ENCODE measurements at places on chromosomes 5 and 9.

- DNase-seq, result peak; percentile 35
Measured at GRCh38 chr5:149345892-149346222, 558 bp downstream of the GRPEL2 start.

DNA sequence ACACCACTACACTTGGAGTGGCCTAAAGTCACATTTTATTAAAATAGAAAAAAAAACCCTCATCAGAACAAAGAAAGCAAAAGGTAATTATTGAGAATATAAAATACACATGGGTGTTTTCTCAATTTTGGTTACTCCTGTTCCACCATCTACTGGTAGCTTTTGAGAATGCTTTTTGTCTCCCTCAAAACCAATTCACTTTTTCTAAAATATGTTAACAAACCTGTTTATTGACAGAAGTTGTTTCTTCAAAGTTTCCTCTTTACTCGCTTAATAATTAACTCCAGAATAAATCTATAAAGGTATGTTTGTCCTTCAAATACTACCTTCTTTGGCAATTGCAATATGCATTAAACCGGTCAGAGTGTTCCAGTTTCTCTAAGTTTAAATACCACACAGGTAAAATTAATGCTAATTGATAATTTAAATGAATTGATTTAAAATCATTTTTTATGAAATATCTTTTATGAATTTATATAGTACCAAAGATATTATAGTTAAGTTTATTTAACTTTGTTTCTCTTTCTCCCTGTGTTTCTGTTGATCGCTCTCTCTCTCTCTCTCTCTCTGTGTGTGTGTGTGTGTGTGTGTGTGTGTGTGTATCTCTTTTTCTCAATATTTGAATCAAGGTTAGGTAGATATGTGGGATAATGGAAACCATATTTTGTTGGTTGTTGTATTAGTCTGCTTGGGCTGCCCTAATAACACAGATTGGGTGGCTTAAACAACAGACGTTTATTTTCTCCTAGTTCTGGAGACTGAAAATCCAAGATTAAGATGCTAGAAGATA, 487.4 kb downstream of the PRDM9 start:
- DNase-seq, result no peak

- DNase-seq, result no peak
Measured at GRCh38 chr5:158079097-158079496, 220.2 kb upstream of the CLINT1 start.

DNA sequence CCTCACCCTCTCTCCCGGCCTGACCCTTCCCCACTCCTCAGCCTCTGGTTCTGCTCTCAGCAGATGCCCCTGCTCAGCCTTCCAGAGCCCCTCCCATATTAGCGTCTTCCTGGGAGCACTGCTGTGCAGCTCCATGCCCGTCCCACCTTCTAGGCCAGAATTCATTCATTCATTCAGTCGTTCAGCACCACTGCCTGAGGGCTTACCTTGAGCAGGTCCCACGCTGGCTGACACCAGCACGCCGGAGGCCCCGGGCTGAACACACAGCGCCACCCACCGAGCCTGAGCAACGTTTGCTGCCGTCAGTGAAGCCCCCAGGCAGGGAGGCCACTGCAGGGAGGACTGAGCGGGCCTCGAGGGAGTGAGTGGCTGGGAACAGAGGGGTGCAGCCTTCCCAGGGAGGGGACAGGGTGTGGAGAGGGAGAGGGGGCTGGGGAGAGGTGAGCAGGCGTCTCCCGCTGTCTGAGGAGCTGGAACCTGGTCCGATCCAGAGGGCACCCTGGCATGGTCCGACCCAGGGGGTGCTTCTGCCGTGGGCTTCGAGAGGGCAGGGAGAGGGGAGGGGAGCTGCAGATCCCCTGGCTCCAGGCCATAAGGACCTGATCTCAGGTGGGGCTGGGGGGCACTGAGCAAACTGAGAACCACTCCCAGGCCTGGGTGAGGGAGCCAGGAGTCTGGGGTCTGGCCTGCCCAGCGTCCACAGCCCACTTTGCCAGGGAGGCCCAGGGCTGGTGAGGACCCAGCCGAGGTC, 98.8 kb upstream of the RAPGEF1 start:
- no peak for DNase-seq

- no peak for DNase-seq
Measured at GRCh38 chr5:180197016-180197702, 11.9 kb downstream of the RASGEF1C start.

DNA sequence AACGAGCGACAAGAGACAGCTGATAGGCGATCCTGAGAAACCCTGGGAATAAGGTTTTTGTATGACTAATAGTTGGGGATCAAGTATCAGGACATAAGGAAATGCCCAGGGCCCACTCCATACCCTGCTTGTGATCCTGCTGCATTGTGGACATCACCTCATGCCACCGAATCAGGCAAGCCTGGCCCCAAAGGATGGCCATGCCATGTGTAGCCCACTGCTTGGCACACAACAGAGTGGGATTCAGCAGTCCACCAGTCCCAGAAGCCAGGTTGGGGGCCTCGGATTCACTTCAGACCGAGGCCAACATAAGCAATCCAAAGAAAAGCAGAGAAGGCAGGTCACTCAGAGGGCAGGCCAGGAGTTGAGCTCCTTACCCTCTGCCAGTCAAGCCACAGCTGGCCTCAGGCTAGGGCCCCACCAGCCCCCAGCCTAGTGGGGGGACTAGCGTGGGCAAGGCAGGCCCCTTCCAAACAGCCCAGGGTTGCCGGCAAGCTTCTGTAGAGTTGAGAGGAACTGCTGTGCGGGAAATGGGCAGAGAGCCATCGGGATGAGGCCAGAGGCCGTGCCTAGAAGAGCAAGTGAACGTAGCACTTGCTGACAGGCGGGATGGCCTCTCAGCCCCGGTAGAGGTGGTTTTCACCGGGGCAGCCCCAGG, 5.0 kb downstream of the NOP16 start:
- no peak for DNase-seq

GRCh38 chr5:17001428-17001827, 65.3 kb upstream of the MYO10 start:
- DNase-seq, result peak; percentile 71

DNA sequence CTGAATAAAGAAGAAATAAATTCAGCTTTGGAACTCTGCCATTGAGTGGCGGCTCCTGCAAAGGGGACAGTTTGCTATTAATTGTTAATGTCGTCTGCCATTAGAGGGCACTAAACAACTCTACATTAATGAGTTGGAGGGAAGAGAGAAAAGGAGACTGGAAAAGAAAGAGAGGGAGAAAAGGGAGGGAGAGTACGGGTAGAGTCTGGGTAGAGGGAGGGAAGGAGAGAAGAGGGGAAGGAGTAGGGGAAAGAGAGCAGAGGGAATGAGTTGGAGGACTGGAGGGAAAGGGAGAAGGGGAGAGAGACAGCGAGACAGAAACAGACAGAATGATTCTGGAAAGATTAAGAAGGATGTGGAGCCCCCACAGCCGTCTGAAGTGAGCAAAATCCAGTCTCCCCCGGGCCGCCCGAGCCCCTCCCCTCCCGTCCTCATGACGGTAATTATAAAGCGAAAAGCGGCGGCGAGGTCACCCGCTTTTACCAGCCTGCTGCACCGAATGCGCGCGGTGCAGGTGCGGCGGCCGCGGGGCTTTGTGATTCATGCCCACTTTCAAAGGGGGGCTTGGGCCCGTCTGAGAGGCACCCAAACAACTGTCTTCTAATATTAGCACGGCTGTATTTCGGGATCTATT, 1.9 kb upstream of the FST start:
- DNase-seq, result peak; percentile 68

GRCh38 chr5:158917731-158918130, 182.0 kb downstream of the EBF1 start:
- no peak for DNase-seq

DNA sequence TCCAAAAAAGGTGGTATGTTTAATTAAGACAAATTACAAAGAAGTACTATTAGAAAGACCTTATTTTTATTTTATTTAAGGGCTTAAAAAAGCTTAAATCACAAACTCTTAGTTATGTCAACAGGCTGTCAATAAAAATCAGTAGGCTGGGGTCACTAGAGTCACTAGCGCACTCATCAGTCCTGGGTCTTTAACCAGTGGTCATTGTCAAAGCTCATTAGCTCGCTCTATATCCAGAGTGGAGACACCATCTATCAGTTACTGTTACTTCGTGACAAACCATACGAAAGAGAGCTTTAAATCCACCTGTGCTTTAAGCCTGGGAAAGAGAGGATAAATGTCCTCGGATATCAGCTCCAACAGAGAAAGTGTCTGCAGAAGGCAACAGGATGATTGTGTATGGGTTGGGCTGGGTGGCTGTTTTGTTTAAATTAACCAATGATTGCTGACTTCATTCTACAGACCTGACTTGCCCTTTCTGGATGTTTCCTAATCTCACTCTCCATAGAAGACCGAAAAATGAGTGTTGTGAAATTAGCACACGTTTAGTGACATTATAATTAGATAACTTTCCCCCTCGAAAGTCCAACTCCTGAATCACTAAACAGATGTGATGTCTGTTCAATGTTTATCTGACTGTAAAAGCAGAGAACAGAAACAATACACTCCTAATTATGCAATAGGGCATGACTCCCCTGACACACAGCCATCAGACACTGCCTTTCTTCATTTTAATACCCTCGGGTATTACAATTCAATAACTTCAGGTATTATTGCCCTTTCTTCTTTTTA, 123.6 kb upstream of the TNPO1 start:
- peak; percentile 83 for DNase-seq

DNA sequence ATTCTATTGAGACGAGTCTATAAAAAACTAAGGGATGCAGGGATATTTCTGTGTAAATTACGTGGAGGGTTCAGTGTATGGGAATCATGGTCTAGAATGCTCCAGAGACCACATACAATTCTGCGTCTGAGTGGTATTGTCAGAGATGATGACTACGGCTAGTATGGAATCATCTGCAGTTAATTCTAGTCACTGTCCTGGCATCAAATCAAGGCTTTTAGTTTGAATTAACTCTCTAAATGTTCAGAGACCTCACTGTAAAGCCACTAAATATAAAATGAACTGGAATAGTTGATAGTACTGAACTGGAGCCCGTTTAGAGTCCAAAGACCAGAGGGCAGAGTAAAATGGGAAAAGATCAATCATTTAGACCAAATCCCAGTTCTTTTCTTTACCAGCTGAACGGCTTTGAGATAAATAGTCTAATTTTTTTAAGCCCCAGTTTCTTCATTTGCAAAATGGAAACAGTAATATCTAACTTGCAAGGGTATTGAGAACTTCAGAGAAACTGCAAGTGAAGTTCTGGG, 599.8 kb downstream of the EBF1 start:
- no peak for DNase-seq

DNA sequence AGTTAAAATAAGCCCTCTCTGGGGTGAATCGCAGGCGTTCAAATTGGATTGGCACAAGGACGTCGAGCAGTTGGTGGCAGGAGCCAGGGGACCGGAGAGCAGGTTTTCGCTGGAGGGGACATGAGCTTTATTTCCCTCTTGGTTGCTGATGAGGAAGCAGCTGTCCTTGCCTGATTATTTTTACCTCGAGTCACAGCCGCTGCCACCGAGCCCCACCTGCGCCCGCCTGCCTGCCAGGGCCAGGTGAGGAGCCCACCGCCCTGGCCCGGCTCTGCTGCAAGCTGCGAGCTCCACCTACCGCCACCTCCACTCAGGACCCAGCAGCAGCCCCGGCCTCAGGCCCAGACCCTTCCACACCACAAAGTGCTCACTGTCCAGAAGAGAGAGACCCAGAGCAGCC, 9.0 kb upstream of the ADGRD2 start:
- DNase-seq, result no peak

DNA sequence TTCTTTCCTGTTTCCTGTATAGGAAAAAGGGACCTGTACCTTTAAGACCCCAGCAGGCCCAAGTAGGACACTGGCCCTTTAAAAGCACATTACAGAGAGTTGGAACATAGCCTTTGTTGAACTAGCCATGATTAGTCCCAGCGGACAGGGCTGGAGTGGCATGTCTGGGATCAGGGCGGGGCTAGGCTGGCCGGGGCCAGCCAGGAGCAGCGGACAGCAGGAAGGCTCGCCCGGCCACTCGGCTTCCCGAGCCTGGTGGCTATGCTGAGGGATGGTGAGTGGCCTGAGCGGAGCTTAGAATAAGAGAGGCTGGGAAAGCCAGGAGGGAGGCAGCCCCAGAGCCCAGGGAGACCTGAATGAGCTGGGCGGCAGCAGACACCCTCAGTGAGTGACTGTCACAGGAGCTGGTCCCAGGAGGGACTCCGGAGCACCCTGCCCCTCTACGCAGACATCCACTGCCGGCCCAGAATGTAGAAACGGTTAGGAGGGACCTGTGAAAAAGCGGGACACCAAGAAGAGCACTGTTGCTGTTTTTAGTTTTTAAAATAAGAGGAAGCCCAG, 92.1 kb downstream of the DAB2IP start:
- DNase-seq, result peak; percentile 81

DNA sequence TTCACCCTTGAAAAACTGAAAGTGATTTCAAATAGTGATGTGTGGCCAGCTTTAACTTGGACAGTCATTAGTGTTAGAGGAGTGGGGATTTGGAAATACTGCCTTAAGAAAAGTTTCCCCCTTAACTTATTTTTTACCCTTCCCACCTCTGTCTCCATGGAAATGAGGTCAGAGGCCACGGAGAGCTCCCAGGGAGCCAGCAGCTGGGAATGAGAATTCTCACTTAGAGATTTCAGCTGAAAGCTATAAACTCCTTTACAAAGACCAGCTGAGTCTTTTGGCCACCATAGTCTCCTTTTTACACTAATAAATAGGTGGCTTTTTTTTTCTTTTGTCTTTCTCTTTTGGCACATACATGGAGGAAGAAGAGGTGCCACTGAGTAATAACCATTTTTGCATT, 45.7 kb upstream of the PIK3R1 start:
- DNase-seq, result peak; percentile 28

DNA sequence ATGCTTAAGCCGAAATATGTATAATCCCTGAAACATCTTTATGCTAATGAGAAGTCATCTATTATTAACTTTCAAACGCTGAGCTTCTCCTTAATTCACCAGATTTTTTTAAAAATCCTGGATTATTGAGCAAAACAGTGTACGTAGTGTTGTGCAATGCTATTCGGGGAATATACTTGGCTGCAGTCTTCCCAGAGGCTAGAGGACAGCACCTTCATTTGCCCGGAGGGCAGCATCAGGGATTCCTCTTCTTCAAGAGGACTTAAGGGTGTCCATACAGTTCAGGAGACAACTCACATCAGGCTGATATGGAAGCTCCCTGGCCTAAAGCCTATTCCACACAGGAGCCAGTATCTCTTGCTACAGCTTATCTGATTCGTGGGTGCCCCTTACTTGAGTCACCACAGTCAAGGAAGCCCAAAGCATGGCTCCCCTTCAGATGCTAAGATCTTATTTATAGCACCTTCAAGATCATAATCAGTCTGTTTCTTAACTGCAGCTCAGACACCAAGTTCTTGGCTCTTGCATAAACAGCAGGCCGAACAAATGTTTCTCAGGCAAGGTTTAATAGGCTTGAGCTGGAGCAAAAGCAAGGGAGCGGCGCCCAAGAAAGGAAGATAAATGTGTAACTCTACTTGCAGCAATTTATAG, 29.4 kb downstream of the NUTM2F start:
- DNase-seq, result no peak

GRCh38 chr9:114006931-114007691, 71.0 kb downstream of the AMBP start:
- no peak for DNase-seq

- no peak for DNase-seq
Measured at GRCh38 chr9:134966697-134967546, 49.2 kb upstream of the FCN1 start.

- DNase-seq, result peak; percentile 23
Measured at GRCh38 chr5:158054223-158055110, 195.5 kb upstream of the CLINT1 start.

GRCh38 chr9:126361810-126362238, 35.2 kb downstream of the MVB12B start:
- DNase-seq, result no peak

GRCh38 chr5:98954392-98955028, 25.7 kb upstream of the CHD1 start:
- DNase-seq, result no peak

GRCh38 chr9:137222190-137223077, at the start of gene RNF208:
TSS of gene RNF208 (minus strand) at chr9:137222240. CDS start at chr9:137221212, 1,028 bp downstream.
- DNase-seq, result no peak

GRCh38 chr9:76866689-76867088, 39.2 kb downstream of the PRUNE2 start:
- peak; percentile 96 for DNase-seq
